ENCODE measurements at places on chromosomes 12 and 14.

DNA sequence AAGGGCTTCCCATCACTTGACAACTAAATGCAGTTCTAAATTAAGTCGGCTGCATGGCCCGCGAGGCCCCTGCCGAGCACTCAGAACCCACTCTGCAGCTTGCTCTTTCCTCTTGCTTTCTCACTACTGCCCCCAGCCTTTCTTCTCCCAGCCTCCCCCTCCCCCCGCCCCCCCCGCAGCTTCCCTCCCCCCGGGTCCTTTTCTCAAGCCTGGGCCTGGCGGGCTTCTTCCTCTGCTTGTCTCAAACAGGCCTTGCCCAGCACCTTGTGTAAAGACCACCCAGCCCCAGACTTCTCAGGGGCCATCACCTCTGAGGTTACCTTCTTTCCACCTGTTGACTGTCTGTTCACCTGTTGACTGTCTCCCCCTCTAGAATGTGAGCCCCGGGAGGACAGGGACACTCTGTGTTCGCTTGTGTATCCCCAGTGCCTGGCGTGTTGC is 1.1 kb downstream of the CYP46A1 start:
- DNase-seq, result no peak

DNA sequence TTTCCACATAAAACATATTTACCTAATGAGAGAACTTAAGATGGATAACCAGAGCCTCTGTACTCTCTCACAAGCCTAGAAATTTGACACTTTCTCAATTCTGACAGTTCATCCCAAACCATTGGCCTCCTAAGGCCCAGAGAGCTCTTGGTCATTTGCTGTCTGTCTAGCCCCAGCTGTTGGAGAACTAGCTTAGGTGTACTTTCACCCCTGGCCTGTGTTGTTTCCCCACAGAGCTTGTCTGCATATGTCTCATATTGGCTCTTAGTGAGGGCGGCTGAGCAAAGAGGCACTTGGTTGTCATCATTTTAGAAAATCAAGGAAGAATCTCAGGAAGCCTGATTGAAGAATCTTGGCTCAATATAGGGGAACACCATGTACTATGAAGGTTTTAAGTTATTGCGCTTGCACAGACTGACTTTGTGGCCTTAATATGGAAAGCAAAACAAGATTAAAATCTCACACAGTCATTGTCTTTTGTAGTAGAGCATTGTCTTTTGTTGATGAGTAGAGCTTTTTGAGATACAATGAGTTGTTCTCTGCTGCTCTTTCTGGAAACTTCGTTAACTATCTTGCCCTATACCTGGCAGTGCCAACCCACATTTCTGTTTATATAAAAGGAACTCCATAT is 324.6 kb downstream of the RAD51B start:
- DNase-seq, result no peak

- no peak for DNase-seq
These were observed 44.6 kb downstream of the CACNA2D4 start for GRCh38 chr12:1873531-1874510.

- DNase-seq, result no peak
These were observed 28.5 kb downstream of the ARF6 start for GRCh38 chr14:49921401-49921800.

- DNase-seq, result peak; percentile 4
These were observed 210.9 kb downstream of the MED13L start for GRCh38 chr12:116066381-116067230.

- no peak for DNase-seq
These were observed 409.3 kb downstream of the BCAT1 start for GRCh38 chr12:24539646-24540045.

GRCh38 chr14:23057757-23058653 is 685 bp upstream of the CDH24 start:
- no peak for DNase-seq

GRCh38 chr14:22313172-22313801 is 275.7 kb downstream of the DAD1 start:
- DNase-seq, result no peak

- DNase-seq, result no peak
These were observed 25.5 kb downstream of the ATF7IP start for GRCh38 chr12:14390870-14391530.

GRCh38 chr14:23562822-23563472 is 4.6 kb downstream of the AP1G2 start:
- DNase-seq, result peak; percentile 24

- no peak for DNase-seq
These were observed 81.8 kb upstream of the EGLN3 start for GRCh38 chr14:34032720-34033119.

DNA sequence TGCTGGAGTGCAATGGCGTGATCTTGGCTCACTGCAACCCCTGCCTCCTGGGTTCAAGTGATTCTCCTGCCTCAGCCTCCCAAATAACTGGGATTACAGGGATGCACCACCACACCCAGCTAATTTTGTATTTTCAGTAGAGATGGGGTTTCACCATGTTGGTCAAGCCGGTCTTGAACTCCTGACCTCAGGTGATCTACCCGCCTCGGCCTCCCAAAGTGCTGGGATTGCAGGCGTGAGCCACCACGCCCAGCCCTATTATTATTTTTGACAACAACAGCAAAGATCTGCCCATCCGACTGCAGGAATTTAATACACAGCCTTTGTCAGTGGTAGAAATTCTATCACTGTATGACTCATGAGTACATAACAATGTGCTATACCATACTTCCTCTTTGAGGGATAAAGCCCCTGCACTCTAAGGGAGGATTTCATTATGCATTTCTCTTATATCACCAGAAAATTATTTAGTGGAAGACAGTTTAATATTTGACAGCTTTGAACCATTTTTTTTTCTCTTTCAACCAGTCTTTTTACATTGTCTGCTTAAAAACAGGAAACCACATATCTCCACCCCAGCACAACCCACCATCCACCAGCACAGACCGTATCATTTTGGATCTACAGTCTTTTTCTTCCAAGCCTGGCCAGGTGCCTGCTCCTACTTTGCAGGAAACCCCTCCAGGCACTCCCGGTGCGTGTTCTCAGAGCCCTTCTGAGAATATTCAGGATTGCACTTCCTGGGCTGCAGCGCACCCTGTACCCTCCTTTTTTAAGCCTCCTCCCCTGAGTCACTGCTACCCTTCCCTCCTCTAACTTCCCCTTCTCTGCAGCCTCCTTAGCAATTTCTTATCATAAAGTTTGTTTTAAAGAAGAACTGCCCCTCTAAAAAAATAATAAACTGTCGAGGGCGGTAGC is 594 bp downstream of the ARHGDIB start:
- peak; percentile 41 for DNase-seq

DNA sequence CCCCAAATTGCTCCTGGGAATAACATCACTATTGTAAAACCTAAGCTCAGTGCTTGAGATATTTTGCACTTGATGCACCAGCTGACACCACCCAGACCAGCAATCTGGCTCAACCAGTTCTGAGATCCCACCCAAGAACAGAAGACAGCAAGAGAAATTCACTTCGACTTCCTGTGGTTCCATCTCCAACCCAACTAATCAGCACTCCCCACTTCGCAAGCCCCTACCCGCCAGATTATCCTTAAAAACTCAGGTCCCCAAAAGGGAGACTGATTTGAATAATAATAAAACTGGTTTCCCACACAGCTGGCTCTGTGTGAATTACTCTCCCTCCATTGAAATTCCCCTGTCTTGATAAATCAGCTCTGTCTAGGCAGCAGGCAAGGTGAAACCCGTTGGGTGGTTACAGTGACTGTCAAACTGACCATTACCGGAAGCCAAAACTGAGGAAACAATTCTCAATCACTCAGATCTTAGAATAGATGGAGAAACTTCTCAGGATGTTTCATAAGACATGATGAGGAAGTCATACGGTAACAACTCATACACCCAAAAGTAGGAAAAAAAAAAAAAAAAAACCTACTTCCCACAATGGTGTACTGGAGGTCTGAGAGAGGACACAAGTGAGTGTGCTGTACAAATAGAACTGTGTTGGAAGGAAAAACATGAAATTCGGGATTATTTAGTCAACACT is 92.4 kb downstream of the TMTC1 start:
- DNase-seq, result no peak

Data from activated naive CD4-positive, alpha-beta T cell (primary cell).